ENCODE measurements at places on chromosomes 3 and 15.

DNA sequence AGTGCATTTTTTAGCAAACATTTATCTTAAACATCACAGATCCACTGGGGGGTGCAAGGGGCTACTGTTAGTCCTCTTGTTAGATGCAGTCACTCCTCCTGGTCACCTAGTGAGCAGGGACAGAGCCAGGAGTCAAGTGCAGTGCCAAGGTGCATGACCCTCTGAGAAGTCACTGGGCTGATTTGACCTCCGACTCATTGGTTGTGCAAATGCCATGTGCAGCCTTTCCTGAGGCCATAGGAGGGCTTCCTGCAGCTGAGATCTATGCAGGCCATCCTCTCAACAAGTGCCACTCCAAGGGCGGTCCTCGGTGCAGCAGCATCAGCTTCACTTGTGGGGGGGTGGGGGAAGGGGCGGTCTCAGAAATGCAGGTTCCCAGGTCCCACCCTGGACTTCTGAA, 60.2 kb downstream of the GPD1L start:
- DNase-seq, result no peak

DNA sequence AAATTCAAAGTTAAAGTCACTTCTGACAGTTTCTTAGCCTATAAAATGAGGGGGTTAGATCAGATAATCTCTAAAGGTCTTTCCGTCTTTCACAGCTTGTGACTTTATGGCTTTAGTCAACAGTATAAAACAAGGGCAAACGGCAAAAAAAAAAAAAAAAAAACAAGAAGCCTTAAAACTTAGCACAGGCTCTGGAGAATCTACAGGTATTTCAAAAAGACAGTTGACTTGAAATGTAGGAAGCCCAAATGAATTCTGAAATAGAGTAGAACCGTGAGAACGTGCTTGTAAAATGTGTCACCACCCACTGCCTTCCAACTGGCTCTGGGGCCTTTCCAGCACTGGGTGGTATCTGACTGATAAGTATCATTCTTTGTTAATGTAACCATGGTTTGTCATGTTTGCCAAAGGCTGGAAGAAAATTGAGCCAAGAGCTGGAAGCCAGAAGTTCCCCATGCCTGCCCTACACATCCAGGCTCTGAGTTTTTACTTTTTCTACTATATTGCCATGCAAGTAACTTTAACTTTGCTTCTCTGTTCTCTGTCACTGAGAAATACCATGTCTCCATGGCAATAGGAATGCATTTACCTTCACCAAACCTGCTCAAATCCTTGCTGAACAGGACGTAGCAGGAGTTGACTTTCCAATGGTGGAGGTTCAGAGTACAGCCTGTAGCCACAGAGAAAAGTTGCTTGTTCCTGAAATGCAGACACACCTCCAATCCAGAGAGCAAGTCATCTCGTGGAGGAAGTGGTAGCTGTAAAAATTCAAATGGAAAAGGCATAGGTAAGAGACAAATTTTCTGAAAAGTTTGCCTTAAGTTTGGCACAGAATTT, 35.8 kb upstream of the THSD4 start:
- DNase-seq, result no peak

- no peak for DNase-seq
Observed at GRCh38 chr15:88031461-88031860, 225.1 kb downstream of the NTRK3 start.

DNA sequence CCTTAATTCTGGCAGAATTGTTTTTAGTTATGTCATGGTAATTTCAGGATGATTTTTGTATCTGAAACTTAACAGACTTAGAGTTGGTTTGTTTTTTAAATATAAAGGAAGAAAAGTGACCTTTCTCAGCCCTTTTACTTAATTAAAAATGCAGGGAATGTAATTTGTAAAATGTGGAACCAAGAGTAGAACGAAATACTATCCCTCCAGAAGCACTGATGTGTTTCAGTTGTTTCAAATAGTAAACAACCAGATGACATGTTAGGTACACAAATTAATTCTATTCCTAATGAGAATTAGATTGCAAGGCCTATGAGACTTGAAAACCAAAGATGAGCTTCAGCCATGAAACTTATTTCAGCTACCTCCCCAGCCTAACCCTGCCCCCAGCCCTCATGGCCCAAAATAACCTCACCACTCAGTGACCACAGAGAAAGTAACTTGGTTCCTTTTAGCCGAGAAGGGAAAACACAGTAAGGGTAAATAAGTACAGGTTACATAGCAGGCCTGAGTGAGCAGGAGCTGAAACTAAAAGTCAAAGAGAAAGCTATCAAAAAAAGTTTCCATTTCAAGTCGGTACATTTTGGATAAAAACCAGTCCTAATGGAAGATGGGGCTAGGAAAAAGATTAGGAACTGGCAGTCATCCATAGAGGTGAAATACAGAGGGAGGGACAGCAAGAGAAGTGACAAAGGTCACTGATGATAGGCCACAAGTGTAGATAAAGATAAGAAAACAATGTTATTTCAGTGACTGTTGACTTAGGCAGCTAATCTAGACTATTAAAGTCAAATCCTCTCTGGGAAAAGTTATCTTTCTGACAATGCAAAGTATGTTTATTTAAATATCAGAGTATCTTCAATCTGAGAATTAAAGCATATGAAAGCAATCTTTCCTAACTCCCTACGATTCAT, 23.2 kb downstream of the SENP8 start:
- DNase-seq, result no peak

- no peak for DNase-seq
Observed at GRCh38 chr15:94580211-94580885, 349.0 kb downstream of the MCTP2 start.

DNA sequence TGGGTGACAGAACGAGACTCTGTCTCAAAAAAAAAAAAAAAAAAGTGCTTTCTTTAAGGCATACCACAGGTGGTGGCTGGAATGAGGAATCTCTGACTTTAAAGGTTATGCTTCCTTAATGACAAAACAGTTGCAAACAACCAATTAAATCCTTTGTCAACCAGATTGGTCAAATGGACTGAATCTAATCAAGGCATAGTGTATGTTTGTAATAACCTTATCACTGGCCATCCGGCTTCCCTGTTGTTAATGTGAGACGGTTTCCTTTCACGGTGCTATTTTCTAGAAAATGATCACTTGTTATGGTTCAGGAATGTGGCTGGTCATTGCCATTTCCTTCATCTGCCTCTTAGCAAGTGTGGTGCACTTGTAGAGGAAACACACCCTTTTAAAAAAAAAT, 75.9 kb downstream of the FLNB start:
- no peak for DNase-seq

DNA sequence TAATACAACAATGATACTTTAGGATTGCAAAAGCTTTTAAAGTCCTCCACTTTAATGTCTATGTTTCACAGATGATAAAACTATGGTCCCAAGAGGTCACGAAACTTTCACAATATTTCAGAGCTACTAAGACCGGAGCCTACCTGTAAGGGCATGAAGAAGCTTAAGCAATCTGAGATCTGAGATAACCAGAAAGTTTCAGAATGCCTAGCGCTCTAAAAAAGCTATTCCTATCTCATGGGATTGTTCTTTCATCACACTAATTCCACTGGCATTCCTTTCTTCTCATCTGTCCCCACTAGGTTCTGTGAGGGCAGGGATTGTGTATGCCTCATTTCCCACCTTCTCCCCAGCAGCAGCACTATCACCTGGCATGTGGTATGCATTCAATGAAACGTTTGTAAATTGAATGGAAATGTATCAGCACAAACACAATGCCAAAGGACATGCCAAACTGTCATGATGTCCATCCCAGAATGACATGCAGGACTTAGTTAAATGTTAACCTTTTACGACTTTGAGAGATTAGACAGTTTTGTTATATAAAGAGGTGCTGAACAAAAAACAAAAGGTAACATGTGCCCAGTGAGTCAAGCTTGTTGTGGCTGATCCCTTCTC, 104.7 kb upstream of the NR2F2 start:
- no peak for DNase-seq

- DNase-seq, result no peak
Observed at GRCh38 chr3:124620600-124621063, 109.6 kb upstream of the UMPS start.

DNA sequence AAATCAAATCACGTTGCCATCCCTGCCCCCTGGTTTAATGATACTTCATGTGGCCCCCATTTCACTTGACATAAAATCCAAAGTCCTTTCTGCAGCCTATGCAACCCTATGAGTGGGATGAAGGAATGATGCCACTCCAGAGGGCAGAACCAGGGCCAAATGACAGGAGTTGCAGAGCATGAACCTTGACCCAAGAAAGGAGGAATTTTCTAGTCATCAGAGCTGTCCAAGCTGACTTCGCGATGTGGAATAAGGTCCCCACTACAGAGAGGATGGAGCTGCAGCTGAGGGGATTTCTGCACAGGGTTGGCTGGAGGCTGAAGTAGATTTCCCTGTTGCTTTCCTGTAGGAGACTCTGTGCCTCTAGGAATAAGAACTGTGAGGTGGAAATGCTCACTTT, 15.8 kb upstream of the EPHB3 start:
- no peak for DNase-seq

DNA sequence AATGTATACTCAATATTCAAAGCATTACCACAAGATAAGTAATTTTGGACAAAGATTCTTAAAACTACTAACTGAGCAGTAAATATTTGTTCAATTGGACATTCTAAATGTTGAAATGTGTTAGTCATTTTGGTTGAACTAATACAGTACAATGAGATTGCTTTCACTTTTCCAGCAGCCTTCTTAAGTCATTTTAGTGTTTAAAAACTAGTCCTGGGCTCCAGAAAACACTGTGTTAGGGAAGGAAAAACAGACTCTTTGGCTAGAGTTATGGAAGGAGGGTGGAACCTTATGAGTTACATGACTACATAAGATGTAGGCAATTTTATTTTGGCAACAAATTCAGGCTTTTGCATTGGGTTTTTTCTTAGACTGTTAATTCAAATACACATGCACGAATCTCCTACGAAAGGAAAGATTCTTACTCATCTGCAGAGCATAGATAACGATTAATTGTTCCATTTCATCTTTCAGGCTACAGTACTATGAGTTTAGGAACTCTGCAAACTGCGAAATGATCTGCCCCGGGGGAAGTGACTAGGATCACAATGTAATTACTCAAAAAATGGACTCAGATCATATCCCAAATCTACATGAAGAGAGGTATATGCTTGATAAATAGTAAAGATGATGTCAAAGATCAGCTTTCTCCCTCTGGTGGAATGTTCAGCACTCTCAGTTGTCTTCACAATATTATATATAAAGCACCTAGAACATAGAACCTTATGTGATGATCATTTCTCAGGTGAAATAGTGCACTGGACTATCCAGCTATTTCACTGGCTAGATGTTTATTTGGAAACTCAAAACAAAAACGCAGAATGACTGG, 492.8 kb upstream of the MDFIC2 start:
- no peak for DNase-seq
